T follicular helper cell (primary cell): ENCODE measurements at places on chromosomes 7 and 10.

GRCh38 chr7:138460176-138460648 is at the start of gene TRIM24:
Gene TRIM24, plus strand, starts transcription at chr7:138460259. Its CDS starts 290 bp downstream, at chr7:138460549.
- no peak for DNase-seq

DNA sequence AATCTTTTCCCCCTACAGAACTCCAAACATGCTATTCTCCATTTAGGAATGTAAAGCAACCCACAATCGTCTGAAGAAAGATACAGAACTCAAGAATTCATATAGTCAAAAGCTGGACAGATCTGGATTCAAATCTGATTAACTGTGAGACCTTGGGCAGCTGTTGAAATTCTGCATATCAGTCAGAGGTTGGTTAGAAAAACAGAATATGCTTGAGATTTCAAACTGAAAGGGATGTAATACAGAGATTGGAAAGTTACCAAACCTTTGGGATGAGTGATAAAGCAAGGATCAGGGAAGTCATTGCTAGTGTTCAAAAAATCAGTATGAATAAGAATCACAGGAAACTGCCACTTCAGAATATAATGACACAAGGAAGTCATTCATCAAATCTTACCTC is 406.6 kb downstream of the HTR7 start:
- DNase-seq: no peak

- no peak for DNase-seq
Observed at GRCh38 chr10:50438049-50438936, 185.5 kb downstream of the SGMS1 start.

- DNase-seq: no peak
Observed at GRCh38 chr10:131923038-131923756, 22.4 kb downstream of the PPP2R2D start.

GRCh38 chr10:110811791-110812581 is 59.7 kb upstream of the PDCD4 start:
- no peak for DNase-seq
